GM12878 (cell line): ENCODE measurements at places on chromosomes 5 and 9.

DNA sequence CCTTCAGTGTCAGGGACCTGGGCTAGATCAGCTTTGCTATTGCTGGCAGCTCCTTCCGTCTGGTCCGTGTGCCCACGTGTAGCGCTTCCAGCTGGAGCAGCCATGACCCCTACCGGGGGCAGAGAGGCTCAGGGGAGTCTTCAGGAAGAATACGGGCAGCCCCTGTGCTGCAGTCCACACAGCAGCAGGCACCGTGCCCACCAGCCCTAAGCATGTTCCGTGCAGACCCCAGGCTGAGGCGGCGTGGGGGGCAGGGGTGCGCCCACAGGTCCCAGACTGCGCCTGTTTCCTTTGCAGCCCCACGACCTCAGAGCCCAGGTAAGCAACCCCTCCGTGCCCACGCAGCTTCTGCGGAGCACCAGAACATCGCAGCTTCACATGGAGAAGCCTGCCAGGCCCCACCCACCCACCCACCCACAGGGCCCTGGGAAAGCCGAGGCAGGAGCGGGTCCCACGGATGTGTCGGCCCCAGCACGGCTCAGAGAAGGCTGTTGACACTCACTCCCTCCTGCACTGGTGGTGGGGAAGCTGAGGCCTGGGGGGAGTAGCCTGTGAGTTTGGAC is 83.1 kb downstream of the KCNT1 start:
- no peaks in the 10 kb centered on the region for H3K27me3 ChIP-seq
- H3K27ac ChIP-seq, result no peak overlapping the region
- no peaks in the 10 kb centered on the region for H3K4me1 ChIP-seq
- DNase-seq, result no peak
- no peaks in the 10 kb centered on the region for H3K36me3 ChIP-seq

DNA sequence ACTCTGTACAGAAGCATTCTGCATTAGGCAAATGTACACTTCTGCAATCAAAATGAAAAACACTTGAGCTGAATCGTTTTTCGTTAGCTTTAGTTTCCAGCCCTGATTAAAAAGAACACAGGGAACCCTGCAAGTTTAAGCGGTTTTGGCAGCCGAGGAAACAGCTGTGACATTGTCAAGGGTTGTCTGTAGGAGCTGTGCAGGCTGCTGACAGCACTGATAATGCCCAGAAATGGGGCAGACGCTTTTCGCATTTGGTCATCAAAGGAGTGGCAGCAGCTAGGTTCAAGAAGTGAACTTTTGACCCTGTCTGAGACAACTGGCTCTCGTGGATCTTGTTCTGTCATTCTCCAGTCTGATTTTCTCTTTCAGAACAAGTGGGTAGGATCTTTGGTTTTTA is 165.6 kb upstream of the CCDC152 start:
- no peaks in the 10 kb centered on the region for H3K4me1 ChIP-seq
- H3K27me3 ChIP-seq, result no peaks in the 10 kb centered on the region
- H3K27ac ChIP-seq, result no peak overlapping the region

- DNase-seq, result no peak
- no peak overlapping the region for H3K4me3 ChIP-seq
- H3K4me1 ChIP-seq, result no peaks in the 10 kb centered on the region
- no peak overlapping the region for H3K27ac ChIP-seq
- no peaks in the 10 kb centered on the region for H3K27me3 ChIP-seq
- H3K36me3 ChIP-seq, result no peaks in the 10 kb centered on the region
Measured at GRCh38 chr5:73858054-73858453, 232.1 kb downstream of the ARHGEF28 start.

DNA sequence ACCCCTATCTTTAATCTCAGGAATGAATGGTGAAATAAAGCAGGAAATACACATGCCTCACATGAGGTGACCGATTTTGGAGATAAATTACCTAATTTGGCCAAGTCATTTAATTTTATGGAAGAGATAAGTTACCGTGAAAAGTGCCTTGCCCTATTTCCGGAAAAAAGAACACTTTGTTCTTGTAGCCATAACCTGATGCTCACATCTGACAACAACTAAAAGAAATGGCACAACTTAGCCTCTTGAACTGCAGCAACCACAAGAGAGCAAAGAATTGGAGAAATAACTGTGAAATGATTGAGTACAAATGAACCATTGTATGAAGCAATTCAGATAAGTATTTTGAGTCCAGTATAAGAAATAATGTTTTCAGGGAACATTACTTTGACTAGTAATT is 628.1 kb upstream of the TYRP1 start:
- H3K27ac ChIP-seq, result no peak overlapping the region
- no peak for DNase-seq
- H3K27me3 ChIP-seq, result no peaks in the 10 kb centered on the region
- H3K36me3 ChIP-seq, result no peaks in the 10 kb centered on the region
- H3K4me1 ChIP-seq, result no peaks in the 10 kb centered on the region

GRCh38 chr5:73496984-73497457 is 1.2 kb upstream of the BTF3 start:
- H3K27ac ChIP-seq, result no peak overlapping the region
- no peaks in the 10 kb centered on the region for H3K4me1 ChIP-seq
- H3K36me3 ChIP-seq, result no peaks in the 10 kb centered on the region
- 0 out of 2 replicates have a peak, but pooled peaks cover 2% of the 10 kb centered on the region for H3K27me3 ChIP-seq
- H3K4me3 ChIP-seq, result peak overlapping the region; percentile 97; the same call in 1 of the 2 replicates
